ENCODE measurements at places on chromosomes 6 and 20.

DNA sequence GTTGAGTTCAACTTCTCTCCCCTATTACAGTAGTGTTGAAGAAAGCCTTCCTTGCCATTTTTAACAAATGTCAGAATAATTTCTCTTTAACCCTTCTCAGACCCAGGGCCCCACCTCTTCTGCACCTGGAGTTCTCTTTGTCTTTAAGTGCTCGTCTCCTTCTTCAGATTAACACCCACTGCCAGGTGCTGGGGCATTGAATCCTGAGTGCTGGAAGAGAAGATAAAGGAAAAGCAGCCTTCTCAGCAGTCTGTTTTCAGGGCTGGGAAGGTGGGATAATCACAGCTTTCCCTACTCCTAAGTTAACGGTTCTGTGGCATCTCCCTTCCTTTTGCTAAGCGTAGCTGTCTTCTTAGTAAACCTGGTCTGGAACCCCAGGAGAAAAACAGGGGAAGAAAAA lies 114.6 kb upstream of the TAB2 start:
- no peak for DNase-seq

DNA sequence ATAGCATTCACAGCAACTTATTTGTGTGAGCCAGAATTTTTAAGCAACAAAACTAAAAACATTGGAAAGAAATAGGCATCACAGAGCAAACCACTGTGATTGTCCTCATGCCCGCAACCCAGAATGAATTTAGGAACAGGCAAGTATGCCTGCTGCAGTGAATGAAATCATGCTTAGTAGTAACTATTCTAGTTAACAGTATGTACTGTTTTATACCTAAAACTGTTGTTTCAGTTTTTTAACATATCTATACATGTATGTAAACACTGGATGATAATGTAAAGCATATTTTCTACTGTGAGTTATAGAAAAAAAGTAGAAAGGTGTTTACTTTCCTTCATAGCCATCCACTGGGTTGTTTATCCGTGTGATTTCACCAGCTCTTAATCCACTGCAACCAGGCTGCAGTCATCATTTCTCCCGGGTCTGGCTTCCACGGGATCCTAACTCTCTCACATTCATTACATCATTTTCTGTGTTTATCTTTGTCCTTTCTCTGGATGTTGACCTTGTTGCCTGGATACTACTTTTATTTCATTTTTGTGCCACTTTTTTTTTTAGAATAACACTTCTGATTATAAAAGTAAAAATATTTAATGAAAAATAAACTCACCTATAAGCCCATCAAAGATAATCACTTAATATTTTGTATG lies 3.6 kb upstream of the ARFGEF3 start:
- no peak for DNase-seq

GRCh38 chr6:82030761-82031503 lies 216.6 kb downstream of the IBTK start:
- DNase-seq: no peak

DNA sequence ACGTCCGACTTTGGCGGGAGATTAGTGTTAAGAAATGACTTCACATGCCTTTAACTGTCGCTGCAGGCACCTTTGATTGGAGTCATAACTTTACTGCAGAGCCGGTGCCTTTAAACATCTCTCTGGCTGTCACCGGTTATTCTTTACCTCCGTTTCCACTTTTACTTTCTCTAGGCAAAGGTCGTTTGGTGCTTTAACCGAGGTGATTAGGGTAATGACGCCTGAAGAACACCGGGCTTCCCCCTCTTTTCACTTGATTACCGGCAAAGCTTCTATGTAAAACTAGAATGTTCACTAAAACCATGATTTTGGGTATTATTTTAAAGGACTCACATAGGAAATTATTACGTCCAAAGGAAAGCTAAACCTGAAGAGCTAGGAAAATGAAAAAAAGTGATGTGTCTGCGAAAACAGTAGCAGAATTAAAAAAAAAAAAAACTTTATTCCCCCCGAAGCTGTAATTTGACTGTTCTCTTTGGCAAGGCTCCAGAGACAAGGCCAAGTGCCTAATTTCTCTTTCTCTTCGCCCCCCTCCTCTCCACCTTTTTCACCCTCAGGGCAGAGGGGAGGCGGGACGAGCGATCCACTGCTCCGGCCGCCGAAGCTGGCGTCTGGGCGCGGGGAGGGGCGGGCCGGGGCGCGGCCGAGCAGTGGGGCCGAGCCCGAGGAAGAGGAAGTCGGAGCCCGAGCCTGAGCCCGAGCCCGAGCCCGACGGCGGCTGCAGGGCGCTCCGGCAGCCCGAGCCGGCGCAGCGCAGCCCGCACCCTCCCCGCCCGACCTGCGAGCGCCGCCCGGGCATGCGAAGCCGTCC lies at the start of gene PLEKHG1:
TSS of gene PLEKHG1 (plus strand) at position 687 of the 811 bp plus-strand sequence. CDS start 133,797 bp downstream, outside the sequence.
- no peak for DNase-seq

DNA sequence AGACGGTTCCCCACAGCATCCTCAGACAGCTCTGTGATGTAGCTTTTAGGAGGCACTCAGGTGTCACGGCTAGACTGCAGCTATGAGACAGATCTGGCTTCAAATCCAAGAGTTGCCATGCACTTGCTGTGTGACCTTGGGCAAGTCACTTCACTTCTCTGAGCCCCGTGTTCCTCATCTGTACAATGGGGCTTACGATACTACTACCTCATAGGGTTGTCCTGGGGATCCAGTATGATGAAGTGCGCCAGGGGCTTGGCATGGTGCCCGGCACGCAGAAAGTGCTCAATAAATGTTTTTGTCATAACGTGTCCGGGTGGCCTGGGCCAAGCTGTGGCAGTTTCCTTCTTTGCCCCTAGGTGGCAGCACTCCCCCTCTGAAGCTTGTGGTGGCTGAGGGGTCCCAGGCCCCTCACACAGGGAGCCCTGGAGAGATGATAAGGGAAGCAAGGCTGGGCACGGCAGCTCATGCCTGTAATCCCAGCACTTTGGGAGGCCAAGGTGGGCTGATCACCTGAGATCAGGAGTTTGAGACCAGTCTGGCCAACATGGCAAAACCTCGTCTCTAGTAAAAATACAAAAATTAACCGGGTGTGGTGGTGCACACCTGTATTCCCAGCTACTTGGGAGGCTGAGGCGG lies 19.1 kb upstream of the CHMP4B start:
- DNase-seq: no peak

DNA sequence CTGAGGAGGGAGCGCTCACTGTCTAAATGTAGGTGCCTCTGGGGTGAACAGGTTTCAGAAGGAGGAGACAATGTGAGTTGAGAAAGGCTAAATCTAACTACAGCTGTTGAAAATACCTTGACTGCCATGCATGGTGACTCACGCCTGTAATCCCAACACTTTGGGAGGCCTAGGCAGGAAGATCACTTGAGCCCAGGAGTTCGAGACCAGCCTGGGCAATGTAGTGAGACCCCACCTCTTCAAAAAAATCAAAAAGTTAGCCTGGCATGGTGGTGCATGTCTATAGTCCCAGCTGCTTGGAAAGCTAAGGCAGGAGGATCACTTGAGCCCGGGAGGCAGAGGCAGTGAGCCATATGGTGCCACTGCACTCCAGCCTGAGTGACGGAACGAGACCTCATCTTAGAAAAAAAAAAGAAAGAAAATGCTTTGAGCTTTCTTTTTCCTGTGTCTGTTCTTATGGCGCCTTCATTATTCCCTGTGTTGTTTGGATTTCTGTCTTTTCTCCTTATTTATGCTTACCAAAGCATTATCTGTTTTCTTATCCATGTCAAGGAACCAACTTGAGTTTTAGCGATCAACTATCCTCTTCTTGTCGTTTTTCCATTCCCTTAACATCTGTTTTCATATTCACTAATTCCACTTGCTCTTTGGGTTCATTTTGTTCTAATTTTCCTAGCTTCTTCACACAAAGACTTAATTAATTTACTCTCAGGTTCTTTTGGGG lies 8.5 kb downstream of the SLC2A10 start:
- no peak for DNase-seq

DNA sequence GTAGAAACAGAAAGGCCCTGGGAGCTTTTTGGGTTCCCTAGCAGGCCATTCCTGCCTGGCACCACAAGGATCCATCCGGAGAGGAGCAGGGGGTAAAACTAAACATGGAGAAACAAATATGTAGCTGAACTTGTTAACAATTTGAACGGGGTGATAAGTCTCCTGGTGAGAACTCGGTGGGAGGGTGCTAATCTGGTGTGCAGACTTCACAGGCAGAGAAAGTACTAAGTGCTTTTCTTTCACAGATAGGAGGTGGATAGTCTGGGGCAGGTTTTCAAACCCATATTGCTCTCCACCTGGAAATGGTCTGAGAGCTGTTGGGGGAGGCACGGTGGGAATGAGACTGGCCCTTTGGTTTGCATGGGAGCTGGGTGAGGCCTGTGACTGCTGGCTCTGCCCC lies 196.3 kb upstream of the FUT9 start:
- no peak for DNase-seq

DNA sequence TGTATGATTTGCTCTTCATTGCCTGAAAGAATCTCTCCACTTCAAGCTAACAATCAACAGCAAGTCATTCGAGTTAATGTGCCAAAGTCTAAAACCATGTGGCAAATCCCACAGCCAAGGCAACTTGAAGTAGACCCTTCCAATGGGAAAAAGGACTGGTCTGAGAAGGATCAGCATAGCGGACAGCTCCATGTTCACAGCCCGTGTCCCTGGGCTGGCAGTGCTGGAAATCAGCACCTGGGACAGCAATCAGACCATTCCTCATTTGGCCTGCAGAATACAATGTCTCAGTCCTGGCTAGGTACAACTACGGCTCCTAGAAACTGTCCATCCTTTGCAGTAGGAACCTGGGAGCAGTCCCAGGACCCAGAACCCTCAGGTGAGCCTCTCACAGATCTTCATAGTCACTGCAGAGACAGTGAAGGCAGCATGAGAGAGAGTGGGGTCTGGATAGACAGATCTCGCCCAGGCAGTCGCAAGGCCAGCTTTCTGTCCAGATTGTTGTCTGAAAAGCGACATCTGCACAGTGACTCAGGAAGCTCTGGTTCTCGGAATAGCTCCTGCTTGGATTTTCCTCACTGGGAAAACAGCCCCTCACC lies 1.1 kb downstream of the GJA10 start:
- DNase-seq: peak; percentile 7

- DNase-seq: no peak
Observed at GRCh38 chr6:31529329-31530150, 778 bp downstream of the MCCD1 start.

DNA sequence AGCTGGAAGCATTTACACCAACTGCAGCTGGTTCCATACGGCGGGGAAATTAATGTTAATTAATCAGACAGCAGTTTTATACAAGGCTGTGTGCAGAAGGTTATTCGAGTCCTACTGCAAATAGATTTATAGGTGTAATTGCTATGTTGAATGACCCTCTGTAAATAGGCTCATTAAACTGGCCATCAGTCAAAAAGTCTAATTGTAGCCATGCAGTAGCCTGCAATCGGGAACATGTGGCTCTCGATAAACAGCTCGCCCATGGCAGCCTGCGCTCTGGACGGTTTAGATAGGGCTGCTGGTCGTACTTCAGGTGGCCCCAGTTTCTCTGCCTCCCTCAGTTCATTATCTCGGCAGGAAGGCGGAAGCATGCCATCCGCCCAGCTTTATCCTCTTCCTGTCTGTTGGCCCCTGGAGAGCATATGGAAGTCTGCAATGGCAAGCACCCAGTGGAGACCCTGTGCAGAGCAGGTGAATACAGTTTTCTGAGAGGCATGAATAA lies 143.2 kb downstream of the MBOAT1 start:
- DNase-seq: no peak

- DNase-seq: no peak
Observed at GRCh38 chr6:132598473-132598872, 8.9 kb upstream of the TAAR5 start.

DNA sequence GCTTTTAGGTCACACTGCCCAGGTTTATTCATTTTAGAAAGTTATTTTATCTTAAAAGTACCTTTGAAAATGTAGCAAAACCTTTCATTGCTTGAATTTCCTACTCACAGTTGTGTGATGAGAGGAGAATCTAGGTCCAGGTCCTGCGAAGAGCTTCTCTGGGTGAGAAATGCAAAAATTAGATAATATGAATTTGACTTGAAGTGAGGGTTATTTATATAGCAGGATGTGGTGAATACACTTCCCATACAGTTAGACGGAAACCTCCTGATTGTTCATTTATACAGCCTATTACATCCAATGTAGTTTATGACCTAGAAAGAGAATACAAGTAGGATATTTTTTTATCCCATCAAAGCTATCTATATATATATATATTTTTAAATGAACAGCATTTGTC lies 30.5 kb downstream of the CDKAL1 start:
- no peak for DNase-seq

- no peak for DNase-seq
Observed at GRCh38 chr6:108027056-108027455, 47.5 kb downstream of the OSTM1 start.

DNA sequence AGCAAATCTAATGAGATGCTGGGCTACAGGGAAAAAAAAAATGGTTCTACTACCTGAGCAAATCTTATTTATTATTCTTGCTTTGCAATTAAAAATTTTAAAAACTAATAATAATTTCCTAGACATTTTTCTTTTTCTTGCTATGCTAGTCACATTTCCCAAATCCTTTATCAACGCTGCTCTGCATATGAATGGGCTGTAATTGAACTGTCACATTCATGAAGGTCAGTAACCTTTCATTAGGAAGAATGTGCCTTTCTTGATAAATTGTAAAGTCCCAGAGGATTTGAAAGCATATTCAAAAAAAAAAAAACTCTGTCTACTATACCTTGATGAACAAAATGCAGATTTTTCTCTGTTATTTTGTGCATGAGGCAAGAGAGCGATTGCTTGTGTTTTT lies 538.7 kb upstream of the ID4 start:
- DNase-seq: no peak

- no peak for DNase-seq
Observed at GRCh38 chr20:3935956-3936340, 46.8 kb downstream of the PANK2 start.

DNA sequence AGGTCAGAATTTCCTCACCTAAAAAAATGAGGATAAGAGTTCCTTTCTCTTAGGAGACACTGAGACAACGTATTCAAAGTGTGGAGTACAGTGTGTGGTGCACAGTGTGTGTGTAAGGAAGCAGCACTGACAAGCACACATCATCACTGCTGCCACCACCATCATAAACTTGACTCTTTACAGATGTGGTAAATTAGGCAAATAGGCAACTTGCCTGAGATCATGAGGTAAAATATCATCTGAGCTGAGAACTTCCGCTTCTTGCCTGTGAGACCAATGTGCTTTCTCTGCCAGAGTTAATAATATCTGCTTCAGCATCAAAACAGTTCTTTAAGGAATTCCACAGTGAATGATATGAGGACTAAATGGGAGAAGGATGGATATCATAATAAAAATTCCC lies 52.7 kb downstream of the LYRM4 start:
- peak; percentile 65 for DNase-seq

- no peak for DNase-seq
Observed at GRCh38 chr20:51183451-51183850, 160.5 kb upstream of the KCNG1 start.

- DNase-seq: no peak
Observed at GRCh38 chr6:90890683-90891330, 303.9 kb upstream of the MAP3K7 start.

- no peak for DNase-seq
Observed at GRCh38 chr6:6312901-6313441, 7.5 kb downstream of the F13A1 start.

Data from GM04503 (cell line).